ENCODE measurements at places on chromosomes 7 and 10. TPM values are rescaled to one million over a fixed set of nuclear protein-coding genes. Genes with fewer than 3 reads are reported as not detected.

GRCh38 chr10:71684356-71685173 is 35.0 kb downstream of the C10orf105 start:
- no peak for DNase-seq

DNA sequence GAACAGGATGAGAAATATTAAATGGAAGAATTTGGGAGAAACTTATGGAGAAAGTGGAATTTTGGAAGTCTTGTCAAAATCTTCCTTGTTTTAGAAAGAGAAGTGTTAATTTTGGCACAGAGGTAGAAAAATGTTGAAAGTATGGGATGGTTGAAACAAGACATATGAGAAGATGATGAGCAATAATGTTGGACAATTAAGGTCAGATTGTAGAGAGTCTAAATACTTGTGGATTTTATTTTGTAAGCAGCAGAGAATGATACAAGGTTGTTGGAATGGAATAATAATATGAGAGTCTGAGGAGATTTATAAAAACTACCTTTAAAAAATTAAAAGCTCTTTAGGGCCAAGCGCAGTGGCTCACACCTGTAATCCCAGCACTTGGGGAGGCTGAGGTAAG is 34.6 kb downstream of the PHTF2 start:
- DNase-seq, result no peak

DNA sequence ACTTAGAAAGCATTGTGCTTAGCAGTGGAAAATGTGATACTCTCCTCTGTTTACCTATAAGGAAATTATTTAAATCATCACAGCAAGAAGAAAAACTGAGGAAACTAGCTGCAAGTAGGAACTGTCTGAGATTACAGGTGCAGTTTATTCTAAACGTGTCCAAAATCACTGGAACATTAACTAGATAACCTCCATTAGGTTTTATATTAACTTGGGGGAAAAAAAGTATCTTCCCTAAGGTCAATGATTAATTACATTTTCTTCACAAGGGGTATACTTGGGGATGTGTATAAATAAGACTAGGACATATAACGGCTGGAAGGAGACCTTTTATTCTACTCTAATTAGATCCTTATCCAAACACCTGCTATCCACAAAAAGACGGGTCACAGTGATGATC is 3.7 kb downstream of the GOT1 start:
- no peak for DNase-seq

ASAH2B gene
- total RNA-seq, result 2.3 TPM

DNA sequence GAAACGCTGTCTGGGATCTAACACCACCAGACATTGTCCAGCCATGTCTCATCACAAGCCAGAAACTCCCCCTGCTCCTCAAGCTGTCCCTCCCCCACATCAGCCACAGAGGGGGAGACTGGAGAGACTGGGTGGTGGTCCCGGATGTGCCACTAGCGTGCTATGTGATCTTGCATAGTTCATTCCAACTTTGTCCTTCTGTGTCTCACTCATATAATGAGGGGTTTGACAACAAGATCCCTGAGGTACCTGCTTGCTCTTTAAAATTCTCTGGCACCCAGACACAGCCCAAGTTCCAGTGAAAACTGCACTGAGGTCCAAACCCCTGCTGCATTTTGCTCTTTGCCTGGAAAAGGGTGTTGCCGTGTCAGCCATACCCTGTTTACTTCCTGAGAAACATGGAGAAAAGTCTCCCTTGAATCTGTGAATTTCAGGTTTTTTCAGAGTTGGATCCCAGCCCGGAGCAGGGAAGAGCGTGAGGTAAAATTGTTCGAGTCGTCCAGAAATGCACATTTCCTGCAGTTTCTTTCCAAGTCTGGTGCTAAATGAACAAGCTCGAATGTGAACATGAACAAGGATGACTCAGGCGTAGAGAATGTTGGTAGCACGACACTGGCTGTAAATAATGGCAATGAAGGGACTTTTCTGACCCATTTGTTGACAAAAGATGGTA is 156.6 kb downstream of the CCDC3 start:
- DNase-seq, result peak; percentile 94

DNA sequence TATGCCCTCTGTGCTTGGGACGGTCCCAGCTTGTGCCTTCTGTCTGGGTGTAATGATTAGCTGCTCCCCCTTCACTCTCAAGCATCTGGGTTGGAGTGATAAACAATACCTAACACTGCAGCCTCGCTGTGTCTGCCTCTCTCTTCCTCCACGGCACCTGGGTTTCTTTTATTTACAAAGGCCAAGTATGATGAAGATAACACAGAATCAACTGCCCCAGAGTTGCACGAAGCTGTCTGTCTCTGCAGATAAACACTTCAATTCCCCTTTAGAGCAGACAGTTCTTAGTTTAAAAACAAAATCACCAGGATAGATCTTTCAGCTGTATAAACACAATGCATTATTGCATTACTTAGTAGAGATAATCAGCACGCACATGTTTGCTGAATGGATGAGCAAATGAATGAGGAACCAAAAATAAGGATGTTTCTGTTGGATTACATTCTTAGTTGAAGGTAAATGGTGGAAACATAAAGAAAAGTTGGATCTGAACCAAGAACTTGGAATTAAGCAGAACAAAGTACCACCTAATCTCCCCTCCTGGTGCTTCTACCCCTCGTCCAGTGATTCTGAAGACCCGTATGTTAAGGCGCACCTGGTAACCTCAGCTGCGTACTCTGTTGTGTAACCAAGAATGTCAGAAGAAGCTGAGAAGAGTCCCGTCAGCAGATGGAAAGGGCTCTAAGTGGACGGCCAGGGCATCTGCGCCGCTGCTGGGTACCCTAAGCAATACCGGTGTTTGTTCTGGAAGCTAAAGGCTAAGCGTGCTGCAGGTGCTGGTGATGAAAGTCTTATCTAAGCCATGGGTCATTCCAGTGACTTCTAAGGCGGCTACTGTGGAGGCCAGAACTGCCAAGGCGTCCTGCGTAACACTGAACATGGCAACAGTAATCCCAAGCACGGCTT is 26.6 kb downstream of the INSIG1 start:
- no peak for DNase-seq

- no peak for DNase-seq
Measured at GRCh38 chr10:120943542-120943941, 92.4 kb downstream of the WDR11 start.

GRCh38 chr10:34494012-34494411 is 321.1 kb downstream of the PARD3 start:
- peak; percentile 37 for DNase-seq

PTPN20 gene
- 0.27 TPM for total RNA-seq

AKR1D1 gene
- not detected for total RNA-seq

DNA sequence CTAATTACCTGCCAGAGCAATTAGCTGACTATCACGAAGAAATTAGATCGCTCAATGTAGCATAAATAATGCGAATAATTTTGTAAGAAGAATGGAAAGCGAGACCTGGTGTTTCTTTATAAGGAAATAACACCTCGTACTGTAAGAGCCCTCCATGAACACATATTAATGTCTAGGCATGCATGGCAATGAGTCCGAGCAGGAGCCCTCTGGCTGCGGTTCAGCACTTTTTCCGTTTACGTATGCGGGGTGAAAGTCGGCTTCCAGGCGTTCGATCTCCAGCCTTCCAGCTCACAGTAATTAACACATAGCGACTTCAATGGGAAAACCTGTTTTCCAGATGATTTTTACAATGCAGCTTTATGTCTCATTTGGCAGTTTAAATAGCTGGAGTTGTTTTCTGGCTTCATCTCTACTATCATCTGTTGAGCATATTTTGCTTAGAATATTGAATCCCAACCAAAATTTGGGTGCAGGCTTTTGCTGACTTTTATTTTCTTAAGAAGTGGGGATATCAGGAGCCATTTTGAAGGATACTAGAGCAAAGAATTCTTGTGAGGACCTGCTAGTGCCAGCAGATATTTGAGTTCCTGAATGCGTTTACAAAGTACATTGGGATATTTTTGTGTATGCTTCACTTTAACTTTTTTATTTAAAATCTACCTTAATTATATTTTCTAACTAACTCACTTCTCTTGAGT is 7.2 kb upstream of the SP8 start:
- no peak for DNase-seq

Data from fibroblast of the aortic adventitia (primary cell).